ENCODE measurements at places on chromosomes 2 and 18. TPM values are rescaled to one million over a fixed set of nuclear protein-coding genes. Genes with fewer than 3 reads are reported as not detected.
A peak's percentile ranks its signal among the peaks of the same experiment; 100 is the strongest.

- DNase-seq = no peak
Measured at GRCh38 chr2:220707261-220707660, 864.8 kb downstream of the EPHA4 start.

DNA sequence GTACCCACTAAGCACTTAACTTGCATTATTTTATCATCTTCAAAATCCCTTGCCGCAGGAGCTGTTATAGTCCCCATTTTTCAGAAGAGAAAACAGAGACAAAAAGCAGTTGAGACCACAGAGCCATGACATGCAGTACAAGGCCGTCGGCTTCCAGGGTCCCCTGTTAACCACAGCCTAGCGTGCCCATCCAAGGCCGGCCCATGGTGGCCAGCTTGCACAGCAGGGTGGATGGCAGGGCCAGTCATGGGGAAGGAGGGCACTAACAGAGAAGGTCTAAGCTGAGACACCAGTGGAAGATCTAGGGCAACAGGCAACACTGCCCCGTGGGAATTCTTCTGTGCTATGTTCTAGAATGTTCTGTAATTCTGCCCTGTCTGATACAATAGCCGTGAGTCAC is 192.6 kb upstream of the ID2 start:
- no peak for DNase-seq

GRCh38 chr2:168601741-168602140 is 145.7 kb downstream of the CERS6 start:
- DNase-seq = no peak

DNA sequence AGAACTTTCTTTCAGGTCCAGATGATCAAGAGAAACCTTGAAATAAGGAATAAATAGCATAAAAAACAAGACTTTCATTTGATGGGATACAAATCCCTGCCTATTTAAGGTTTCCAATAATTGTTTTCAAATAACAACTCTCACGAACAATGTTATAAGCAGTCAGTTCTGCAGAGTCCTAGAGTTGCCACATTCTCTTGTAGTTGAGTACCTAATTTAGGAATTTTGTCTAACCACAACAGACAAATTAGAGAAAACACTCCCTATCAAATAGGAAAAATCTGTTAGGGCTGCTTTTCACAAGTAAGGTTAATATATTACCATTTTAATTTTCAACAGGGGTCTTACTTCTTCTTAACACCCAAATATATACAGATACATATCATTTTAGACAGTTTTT is 130.1 kb upstream of the CDH20 start:
- DNase-seq = peak; percentile 3

- DNase-seq = no peak
Measured at GRCh38 chr2:30990176-30990575, 148.1 kb downstream of the GALNT14 start.

- DNase-seq = peak; percentile 47
Measured at GRCh38 chr2:173831312-173832229, 133.6 kb downstream of the SP3 start.

DNA sequence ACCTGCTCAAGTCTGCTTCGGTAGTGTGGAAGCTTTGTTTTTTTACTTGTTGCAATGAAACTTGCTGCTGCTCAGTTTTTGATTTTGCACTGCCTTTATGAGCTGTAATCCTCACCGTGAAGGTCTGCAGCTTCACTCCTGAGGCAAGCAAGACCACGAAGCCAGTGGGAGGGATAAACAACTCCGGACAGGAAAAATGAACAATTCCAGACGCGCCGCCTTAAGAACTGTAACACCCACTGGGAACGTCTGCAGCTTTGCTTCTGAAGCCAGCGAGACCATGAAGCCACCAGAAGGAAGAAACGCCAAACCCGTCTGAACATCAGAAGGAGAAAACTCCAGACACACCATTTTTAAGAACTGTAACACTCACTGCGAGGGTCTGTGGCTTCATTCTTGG is 245.7 kb upstream of the REG3G start:
- no peak for DNase-seq

DNA sequence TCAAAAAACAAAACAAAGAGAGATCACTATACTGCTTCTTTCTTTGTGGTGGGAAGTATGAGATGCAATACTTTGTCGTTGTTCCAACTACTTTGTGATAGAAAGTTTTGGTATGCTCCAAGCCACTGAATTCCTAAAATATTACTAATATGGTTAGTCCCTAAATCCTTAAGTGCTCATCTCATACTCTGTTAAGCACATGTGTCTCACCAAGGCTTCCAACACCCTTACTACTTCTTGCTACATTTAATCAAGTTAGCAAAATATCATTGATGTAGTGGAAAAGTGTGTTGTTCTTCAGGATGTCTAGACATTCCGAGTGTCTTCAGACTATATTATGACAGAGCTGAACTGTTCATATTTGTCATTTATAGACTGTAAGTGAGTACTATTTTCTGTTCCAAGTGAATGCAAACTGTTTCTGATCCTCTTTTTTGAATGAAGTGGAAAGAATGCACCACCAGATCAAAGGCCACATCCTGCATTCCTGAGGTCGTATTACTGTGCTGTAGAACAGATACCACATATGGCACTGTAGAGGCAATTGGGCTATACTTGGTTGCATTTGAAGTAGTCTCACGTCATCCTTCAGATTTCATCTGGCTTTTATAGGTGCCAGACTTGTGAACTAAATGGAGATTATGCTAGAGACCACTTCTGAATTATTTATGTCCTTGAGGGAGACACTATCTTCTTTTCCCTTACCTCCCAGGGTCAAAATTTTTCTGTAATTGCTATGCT is 298.4 kb upstream of the ZNF521 start:
- peak; percentile 97 for DNase-seq

DNA sequence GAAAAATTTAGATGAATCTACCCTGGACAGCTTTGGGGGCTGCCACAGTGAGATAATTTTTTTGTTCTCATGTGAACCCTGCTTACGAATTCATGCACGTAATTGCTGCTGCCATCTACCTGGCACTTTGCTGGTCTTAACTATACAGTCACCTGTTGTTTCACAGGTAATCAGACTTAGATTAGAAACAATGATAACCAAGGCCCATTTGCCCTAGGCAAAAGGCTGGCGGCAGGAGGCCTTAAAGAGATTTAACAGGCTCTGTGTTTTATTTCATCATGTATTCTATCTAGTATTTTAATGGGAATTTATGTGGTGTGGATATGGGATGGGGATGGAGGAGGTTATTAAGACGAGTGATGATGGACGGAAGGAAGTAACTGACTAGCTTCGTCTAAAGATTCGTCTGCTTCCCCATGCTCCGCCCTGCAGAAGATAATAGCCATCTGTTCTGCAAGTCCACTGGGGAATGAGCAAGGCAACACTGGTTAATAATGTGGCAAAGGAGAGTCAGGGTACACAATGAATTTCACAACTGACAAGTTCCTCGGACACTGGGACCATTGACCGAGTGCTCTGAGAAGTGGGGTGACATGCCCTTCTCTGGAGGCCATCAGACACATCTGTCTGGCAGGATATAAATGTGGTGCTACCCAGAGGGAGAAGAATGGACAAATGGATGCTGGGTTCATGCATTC is 291.8 kb upstream of the TNP1 start:
- no peak for DNase-seq

- peak; percentile 60 for DNase-seq
Measured at GRCh38 chr2:27016801-27017325, 15.9 kb upstream of the TMEM214 start.

DNA sequence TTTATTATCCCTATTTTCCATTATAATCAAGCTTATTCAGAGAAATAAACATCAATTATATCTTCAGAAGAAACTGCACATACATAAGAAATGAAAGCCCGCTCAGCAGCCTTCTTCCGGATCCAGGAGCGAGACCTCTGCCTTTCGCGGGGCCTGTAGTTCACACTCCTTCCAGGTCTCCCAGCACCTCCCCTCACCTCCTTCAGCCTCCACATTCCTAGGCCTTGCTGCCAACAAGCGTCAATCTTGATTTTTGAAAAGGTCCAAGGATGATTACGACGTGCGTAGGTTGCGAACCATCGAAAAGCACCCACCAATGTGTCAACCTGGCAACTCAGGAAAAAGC is 355 bp upstream of the KIDINS220 start:
- DNase-seq = no peak

DNA sequence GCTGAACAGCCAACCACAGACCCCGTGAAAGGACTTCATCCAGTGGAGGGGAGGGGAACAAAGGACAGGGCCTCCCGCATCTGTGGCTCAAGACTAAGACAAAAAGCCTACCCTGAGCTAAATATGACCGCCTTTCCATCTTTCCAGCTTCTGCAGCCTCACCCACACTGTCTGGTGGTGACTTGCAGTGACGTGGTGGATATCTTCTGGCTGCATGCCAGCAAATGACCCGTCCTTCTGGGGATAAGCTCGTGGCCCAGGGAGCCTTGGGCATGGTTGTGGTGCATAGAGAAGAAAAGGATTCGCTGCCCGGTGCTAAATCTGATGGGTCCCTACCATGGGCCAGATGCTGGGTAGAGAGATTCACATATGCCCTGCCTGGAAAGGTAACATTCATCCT is 8.7 kb upstream of the NGEF start:
- peak; percentile 30 for DNase-seq

DNA sequence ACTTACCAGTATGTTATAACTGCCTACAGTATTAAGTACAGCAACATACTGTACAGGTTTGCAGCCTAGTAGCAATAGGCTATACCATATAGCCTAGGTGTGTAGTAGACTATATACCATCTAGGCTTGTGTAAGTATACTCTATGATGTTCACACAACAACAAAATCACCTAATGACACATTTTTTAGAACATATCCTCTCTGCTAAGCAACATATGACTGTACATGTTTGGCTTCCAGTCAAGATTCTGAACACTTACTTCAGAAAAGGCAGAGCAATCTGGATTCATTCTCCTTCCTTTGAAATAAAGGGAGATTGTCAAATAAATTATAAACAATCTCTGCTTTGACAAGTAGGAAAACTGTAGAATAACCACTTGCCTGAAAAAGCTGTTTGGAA is 81.8 kb downstream of the EXOC6B start:
- peak; percentile 42 for DNase-seq

DNA sequence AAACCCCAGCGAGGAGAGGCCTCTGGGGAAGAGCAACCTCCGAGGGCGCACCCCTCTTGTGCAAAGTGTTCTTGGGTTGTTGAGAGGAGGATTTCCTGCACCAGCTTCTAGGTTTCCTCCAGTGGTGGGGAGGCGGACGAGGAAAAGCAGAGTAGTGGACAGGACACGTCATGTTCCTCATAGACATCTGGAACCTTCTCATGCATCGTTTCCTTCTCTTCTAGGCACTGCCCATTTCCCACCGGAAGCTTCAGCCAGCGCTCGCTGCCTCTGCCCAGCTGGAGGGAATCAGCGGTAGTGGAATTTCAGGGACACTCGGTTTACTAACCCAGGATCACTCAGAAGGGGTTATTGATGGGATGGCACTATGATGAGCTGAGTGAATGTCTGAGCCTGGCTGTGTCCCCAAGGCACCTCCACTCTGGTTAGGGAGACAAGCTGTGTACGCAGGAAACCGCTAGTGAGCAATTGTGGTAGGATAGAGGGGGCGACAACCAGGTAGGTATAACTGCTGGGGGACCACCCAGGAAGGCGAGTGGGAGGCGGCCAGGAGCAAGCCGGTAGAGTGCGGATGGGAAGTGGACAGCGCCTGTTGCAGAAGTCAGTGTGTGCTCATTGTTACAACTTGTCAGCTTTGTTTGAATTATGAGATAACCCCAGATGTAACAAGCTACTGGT is 960 bp upstream of the APOB start:
- no peak for DNase-seq

GRCh38 chr2:233833345-233833744 is 21.0 kb downstream of the HJURP start:
- no peak for DNase-seq

GRCh38 chr2:143934626-143935481 is 585.1 kb downstream of the ZEB2 start:
- DNase-seq = no peak

- DNase-seq = no peak
Measured at GRCh38 chr2:39738936-39739335, 40.1 kb downstream of the THUMPD2 start.

COLEC12 gene
- 0.32 TPM for total RNA-seq

NAT8 gene
- not detected for total RNA-seq

TUBB8B gene
- total RNA-seq = not detected

UGT1A5 gene
- not detected for total RNA-seq

GALNT14 gene
- total RNA-seq = not detected
